ENCODE measurements at places on chromosomes 16 and 17. TPM values are rescaled to one million over a fixed set of nuclear protein-coding genes. Genes with fewer than 3 reads are reported as not detected.

The TMEM132E gene
- 0.11 TPM for total RNA-seq

GRCh38 chr17:78738278-78738677 is 43.8 kb downstream of the CYTH1 start:
- no peak for DNase-seq

The HS3ST3A1 gene
- 99.3 TPM for total RNA-seq

DNA sequence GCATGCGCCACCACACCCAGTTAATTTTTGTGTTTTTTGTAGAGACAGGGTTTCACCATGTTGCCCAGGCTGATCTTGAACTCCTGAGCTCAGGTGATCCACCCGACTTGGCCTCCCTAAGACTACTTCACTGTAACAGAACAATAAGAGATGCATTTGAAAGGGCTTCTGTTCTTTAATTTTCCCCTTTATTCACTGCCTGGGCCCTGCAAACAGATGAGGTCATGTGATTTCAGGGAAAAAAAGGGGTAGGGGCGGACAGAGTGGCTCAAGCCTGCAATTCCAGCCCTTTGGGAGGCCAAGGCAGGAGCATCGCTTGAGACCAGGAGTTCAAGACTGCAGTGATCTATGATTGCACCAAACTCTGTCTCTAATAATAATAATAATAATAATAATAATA is 36.3 kb downstream of the TMEM114 start:
- DNase-seq: no peak

GRCh38 chr17:57971572-57971971 is 16.4 kb upstream of the CUEDC1 start:
- DNase-seq: no peak

GRCh38 chr16:16147316-16147999 is 75.8 kb downstream of the ABCC6 start:
- no peak for DNase-seq

DNA sequence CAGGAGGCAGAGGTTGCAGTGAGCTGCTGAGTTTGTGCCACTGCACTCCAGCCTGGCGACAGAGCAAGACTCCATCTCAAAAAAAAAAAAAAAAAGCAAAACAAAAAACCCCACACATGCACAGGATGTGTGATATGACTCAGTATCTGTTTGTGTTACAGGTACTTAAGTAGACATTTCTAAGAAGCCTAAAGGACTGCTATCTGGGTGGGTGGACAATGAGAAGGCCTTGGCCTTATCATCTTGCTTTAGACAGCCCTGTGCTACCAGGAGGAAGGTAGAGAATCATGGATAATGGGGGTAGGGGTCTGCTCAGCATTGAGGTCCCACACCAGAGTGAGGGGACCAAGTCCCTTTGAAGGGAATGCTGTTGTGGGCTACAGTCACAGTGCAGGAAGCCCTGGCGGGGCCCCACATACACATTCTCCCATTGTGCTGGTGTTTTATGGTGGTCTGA is 26.7 kb downstream of the PLD6 start:
- no peak for DNase-seq

The CTRB2 gene
- not detected for total RNA-seq

DNA sequence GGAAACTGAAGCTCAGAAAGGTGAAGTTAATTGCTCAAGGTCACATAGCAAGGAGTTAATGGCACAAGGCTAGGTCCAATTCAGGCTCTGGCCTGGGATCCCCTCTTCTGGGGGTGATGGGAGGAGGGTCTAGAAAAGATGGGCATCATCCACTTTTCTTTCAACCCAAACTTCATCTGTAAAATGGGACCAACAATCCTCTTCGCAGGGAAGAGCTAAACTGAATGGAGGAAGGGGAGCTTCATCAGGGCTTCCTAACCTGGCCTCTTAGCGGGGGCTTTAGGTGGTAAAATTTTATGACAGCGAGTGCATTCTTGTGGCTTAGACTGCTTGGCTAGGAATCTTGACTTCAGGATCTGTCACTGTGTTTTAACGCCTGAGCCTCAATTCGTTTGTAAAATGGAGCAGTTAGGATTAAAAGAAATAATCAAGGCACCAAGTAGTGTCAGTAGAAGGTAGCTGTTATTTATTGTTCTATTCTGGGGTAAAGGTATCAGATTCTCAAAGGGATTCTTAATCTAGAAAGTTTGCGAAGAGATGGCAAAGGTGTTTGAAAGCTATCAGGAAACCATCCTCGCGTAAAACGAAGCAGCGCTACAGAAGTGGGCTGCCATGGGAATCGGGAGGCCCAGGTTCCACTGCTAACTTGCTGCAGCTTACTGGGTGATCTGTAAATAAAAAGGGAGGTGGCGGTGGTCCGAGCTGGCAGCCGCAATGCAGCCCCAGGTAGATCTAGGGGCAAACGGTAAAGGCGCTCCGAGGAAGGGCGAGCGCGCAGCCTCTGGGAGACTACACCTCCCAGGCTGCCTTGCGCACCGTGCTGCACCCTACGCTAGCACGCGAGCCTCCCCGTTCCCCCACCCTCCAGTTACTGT is 1.5 kb upstream of the SRCAP start:
- DNase-seq: peak; percentile 99

DNA sequence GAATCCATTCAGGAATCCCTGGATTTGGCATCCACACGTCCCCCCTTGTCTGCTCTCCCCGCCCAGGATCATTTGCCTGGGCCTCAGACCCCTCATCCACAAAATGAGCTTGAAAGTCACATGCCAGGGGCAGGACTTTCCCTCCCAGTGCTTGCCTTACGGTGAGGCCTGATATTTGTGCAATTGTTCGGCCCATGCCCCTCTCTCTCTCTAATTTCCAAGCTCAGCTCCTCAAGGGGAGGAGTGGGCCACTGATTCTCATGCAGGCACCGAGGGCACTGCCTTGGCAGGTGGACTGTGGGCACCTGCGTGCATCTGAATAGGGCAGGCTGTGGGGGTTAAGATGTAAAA is 267.2 kb upstream of the FOXF1 start:
- DNase-seq: no peak

DNA sequence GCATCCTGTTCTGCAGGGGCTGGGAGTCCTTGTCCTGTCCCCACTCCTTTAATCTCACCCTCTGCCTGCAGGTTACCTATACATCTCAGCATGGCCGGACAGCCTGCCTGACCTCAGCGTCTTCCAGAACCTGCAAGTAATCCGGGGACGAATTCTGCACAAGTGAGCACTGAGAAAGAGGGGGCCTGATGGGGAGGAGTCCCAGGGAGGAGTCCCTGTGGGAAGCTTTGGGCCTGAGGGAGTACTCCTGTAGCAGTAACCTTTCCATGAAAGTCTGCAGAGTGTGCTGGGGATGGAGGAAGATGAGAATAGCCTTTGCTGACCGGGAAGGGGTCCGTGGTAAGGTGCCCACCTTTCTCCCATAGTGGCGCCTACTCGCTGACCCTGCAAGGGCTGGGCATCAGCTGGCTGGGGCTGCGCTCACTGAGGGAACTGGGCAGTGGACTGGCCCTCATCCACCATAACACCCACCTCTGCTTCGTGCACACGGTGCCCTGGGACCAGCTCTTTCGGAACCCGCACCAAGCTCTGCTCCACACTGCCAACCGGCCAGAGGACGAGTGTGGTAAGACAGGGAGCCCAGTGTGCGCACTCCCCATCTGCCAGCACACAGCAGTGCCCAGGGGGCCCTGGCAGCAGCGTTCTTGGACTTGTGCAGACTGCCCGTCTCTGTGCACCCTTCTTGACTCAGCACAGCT is 14.8 kb downstream of the MIEN1 start:
- DNase-seq: no peak

DNA sequence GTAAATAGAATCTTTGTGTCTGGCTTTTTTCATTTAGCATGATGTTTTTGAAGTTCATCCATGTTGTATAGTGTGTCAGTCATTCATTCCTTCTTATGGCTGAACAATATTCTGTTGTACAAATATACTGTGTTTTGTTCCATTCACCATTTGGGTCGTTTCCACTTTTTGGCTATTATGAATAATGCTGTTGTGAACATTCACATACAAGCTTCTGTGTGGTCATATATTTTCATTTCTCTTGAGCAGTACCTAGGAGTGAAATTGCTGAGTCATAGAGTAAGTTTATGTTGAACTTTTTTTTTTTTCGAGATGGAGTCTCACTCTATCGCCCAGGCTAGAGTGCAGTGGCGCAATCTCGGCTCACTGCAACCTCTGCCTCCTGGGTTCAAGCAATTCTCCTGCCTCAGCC is 32.3 kb upstream of the TAOK1 start:
- peak; percentile 26 for DNase-seq

GRCh38 chr16:31477220-31478216 is 5.4 kb upstream of the SLC5A2 start:
- DNase-seq: no peak

DNA sequence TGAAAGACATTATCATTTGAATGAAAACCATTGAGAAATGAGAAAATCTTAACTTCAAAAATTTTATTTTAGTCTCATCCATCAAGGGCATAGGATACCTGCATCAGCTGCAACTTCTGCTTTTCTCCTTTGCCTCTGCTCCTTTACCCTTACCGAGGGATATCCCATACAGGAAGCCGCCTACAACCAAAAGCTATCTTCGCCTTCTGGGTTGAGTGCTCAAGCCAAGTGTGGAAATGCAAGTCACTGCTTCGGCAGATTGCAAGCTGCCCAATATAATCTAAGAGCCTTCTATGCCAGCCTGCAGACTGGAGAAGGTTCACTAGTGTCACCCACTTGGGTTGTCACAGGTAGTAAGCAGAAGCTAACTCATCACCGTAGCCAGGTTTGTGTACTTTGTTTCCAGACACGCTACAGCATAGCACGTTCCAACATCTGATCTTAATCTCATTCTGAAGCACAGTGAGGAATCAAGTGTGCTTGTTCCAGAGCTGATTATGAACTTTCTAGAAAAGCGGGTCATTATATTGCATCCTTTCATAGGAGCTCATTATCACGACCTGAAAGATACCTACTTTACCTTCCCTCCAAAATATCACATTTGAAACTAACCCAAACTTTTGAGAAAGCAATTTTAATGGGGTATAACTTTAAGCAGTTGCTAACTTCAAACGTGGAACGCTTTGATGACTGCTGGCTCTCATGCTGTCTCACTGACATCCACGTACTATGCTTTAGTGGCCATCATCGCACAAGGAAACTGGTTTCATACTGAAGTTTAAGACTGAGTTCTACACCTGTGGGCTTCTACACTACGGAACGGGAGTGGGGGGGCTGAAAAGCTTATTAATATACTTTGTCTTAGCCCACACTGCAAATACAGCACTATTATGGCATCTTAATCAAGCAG is 8.0 kb upstream of the UNK start:
- DNase-seq: peak; percentile 41

GRCh38 chr17:8965394-8966168 is at the start of gene PIK3R5:
Gene PIK3R5 (minus strand): TSS chr17:8965707. CDS start chr17:8911494, 54,213 bp downstream.
- DNase-seq: no peak
